ENCODE measurements at places on chromosomes 4 and X.

DNA sequence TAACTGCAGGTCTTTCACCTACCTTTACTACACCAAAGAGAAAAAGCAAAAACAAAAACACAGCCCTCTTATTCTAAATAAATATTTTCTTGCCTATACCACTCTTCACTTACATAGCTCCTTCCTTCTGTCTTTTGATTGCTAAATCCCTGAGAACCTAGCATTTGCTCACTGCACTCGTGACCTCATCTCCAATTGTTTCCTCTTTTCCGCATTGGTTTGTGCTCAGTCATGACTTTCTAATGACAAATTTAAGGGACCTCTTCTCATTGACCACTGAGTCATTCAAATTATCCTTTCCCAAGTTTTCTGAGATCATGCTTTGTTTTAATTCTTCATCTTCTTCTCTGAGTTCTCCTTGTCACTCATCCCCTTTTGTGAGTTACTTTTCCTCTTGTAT, 1697.1 kb downstream of the STIM2 start:
- peak; percentile 57 for DNase-seq

- no peak for DNase-seq
Observed at GRCh38 chrX:65755786-65756185, 88.3 kb downstream of the MSN start.

GRCh38 chr4:113052379-113052951, 3.0 kb downstream of the ANK2 start:
- peak; percentile 52 for DNase-seq

DNA sequence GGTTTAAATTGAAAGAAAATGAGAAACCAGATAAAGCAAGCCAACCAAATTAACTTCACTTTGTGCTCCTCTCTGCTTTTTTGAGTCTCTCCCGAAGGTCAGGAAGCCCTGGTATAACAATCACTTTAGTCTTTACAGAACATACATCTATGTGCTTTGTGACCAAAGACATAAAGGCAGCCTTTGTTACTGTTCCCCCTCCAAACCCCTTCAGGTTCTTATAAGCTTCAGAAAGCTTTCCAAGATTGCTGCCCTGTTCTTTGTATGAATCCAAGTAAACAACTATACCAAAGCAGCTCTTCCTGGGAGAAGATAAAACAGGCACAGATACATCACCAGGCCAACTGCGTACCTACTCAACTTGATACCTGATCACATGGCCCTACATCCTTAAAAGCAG, 28.7 kb downstream of the RLIM start:
- DNase-seq = no peak

- no peak for DNase-seq
Observed at GRCh38 chrX:103012945-103013344, 51.0 kb downstream of the BEX1 start.

GRCh38 chr4:137156807-137157206, 375.5 kb downstream of the PCDH18 start:
- no peak for DNase-seq

DNA sequence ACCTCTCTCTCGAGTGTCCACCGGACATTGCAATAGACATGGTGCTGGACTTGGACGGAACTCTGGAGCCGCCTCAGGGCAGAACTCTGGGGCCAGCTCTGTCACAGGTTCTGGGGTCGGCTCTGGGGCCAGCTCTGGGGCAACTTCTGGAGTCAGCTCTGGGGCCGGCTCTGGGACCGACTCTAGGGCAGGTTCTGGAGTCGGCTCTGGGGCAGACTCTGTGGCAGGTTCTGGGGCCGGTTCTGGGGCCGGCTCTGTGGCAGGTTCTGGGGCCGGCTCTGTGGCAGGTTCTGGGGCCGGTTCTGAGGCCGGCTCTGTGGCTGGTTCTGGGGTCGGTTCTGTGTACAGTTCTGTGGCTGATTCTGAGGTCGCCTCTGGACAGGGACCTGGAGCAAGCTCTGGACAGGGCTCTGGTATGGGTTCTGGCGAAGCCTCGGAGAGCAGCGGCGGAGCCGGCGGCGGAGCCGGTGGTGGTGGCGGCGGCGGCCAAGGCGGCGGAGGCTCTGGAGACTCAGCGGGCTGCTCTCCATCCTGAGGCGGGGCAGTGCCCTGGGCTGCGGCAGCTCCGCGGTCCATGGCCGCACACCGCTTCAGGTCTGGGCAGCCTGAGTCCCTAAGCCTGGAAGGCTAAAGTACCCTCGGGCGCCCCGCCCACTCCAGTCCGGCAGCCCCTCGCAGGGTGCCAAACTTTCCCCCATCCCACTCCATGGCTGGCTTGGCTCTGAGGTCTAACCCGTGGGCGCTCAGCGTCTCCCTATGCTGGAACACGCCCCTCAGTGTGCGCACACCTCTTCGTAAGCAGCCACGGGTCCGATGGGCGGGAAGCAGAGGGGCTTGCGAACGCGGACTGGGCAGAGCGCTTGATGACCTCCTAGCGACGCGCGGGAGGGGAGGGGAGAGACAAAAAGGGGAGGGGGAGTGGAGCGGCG, at the start of gene DGKK:
Gene DGKK, minus strand, starts transcription at position 723 of the 929 bp plus-strand sequence. Its CDS starts 147 bp downstream, at position 576.
- no peak for DNase-seq

GRCh38 chrX:120559804-120560203, 958 bp downstream of the CUL4B start:
- no peak for DNase-seq

GRCh38 chr4:15020502-15021286, 18.4 kb downstream of the CPEB2 start:
- no peak for DNase-seq

GRCh38 chr4:19033816-19034733, 1012.5 kb upstream of the LCORL start:
- peak; percentile 50 for DNase-seq

- no peak for DNase-seq
Observed at GRCh38 chr4:177492022-177492421, 49.8 kb upstream of the AGA start.

DNA sequence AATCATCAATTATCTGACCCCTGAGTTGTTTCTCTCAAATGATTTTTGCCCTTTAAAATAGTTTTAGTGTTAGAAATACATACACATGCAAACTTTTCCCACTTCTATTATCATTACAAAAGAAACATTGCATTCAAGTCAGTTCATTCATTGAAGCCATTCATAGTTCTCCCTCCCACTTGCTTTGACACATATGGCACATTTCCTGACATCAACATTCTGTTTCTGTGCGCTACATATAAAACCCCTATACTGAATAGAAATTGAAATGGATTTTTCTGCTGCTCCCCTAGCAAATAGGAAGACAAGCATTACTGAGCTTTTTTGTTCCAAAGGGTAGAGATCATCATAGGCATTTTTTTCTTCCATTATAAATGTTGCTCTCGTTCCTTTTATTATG, 497.9 kb upstream of the PCDH10 start:
- no peak for DNase-seq

All from iris pigment epithelial cell (primary cell).